ENCODE measurements at places on chromosomes 12 and 14.

GRCh38 chr12:116048879-116049278 is 228.6 kb downstream of the MED13L start:
- no peak for DNase-seq

DNA sequence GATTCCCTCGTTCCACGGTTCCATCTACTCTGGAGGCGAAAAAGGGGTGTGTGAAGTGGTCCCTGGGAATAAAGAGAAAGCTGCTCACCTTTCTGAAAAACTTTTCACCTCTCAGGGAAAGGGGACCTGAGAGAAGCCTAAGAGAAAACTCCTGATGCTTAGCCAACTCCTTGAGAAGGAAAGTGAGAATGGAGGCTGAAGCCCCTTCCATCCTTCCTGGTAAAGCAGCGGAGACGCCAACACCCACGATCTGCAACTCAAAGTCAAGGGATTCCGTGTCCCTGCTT is 110.0 kb downstream of the ARF6 start:
- no peak for DNase-seq

- DNase-seq = peak; percentile 23
Measured at GRCh38 chr12:46711756-46712155, 114.0 kb downstream of the SLC38A4 start.

DNA sequence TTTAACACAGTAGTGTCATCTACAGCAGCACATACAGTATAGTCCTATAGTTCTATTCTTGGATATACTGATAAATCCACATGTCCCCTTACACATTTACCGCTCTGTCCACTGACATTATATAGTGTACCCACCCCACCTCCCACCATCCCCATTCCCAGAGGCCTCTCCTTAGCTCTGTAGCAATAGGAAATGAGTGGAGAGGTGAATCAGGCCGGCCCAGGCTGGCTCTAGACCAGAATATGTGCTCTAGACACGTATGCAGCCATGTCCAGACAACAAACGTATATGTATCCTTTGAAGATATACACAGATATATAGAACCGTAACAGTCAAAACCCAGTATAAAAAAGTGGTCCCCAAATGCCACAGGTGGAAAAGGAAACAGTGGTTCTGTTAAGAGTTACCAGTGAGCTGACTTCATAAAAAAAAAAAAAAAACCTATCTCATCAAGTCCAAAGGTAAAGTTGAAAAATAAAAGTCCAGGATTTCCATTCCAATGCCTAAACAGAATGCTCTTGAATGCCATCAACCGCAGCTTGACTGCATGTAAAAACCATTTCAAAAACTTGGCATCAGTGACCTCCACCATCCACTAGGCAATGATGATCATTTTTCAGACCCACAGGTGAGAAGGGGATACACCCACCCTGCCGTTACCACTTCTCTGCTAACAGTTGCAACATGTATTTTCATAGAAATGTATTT is 16.7 kb downstream of the EGLN3 start:
- no peak for DNase-seq

DNA sequence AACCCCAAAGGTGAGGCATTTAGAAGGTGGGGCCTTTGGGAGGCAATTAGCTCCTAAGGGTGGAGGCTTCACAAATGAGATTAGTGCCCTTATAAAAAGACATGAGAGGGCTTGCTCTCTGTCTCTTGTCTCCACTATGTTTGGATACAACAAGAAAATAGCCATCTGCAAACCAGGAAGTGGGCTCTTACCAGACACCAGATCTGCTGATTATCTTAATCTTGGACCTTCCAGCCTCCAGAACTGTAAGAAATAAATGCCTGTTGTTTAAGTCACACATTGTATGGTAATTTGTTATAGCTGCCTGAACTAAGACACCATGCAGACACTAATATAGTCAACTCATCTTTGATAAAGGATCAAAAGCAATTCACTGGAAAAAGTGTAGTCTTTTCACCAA is 34.4 kb downstream of the TMEM116 start:
- no peak for DNase-seq

DNA sequence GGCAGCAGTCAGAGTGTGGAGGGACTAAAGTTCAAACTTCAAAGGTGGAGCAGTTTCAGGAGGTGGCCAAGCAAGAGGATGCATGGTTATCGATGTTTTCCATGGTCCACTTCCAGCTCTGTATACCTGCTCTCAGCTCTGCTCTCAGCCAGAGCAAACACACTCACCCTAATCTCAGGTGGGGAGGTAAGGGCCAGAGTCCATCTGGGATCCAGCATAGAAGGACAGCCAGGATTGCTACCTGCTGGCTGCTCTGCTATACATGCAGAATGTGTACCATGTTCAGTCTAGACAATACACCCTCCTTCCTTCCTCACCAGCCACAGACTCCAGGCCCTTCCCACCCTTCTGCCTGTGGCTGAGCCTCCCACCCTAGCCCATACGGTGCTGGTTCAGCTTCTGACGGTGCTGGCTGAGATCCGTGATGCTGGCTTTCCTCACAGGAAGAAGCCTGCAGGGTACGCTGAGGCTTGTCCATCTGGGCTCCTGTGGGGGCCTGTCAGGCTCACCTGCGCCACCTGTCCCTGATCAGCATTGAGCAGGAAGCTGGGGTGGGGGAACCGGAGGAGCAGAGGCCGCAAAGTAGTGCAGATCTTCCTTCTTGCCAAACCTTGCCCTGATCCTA is 2.4 kb downstream of the CBLN3 start:
- no peak for DNase-seq

GRCh38 chr12:9669534-9669933 is at the start of gene CLEC2D:
TSS of gene CLEC2D (plus strand) at chr12:9669713. CDS start at chr12:9669735, 22 bp downstream.
- DNase-seq = no peak

DNA sequence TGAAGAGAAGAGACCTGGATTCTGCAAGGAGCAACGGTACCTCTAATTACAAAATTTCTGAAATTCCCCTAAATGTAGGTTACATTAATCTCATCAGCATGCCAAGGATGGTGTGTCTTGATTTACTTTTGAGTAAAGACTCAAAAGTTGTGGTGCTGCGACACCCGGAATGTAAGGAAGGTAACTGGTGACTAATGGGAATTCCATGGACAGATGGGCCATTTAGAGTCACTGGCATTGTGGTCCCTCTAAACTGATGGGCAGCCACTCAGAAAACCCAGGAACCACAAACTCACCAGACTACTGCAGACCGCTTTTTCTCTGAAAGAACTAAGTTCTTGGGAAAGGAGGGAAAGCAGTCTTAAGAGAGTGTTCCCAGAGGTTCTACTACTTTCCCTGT is 32.8 kb downstream of the GRIN2B start:
- DNase-seq = no peak

GRCh38 chr12:48184549-48184922 is 1.1 kb downstream of the CCDC184 start:
- DNase-seq = no peak

DNA sequence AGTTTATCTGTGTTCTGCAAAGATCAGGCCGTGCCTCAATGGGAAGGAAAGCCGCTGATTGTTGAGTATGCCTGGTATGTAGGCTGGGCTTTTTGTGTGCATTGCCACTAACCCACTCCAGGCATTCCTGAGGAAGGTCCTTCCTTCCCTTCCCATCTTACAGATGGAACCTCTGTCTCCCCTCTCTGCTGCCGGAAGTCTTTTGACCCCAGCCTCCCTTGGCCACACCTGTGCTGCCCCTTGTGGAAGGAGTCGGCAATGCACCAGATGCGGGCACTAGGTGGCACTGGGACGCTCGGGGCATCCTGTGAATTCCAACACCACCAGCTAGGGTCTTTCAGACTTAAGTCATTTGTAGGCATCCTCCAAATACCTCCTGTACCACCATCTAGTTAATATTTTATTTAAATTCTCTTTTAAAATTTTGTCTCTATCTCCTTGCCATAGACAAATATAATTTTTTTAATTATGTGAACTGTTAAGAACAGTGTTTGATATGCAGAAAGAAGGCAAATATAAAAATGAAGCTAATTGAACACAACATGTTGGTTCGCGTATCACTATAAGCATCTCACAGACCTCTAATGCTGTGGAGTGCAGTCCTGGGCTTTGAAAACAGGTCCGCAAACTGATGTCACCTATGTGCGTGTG is 99.6 kb downstream of the RIN3 start:
- DNase-seq = no peak

DNA sequence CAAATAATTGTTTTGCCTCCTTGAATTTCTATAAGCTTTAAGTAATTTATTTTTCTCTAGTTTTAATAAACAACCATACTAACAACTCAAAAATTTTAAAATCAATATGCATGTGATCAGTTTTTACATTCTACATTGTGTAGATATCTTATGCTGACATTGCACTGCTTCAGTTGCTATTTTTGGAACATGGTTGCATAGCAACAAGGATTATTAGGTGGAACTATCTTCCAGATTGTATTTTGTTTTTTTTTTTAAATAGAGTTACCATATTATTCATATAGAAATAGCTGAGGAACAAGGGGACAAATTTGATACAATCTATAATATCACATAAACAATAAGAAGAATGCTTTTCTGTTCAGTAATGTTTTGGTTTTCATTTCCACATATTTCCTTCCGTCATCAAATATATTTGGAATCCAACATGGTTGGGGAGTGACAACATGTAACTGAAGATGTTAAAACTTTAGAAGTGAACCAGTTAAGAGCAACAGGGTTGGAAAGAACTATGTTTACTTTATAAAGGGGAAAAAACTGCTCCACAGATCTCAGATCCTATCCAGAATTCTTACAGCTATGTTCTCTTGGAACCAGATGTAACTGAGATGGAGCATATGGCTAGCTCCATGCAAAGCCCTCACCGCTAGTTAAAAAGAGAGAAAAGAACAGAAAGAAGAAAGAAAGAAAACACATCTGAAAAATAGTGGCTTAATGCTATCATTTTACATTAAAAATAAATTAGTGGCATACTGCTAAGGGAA is 235.5 kb downstream of the NELL2 start:
- DNase-seq = no peak

DNA sequence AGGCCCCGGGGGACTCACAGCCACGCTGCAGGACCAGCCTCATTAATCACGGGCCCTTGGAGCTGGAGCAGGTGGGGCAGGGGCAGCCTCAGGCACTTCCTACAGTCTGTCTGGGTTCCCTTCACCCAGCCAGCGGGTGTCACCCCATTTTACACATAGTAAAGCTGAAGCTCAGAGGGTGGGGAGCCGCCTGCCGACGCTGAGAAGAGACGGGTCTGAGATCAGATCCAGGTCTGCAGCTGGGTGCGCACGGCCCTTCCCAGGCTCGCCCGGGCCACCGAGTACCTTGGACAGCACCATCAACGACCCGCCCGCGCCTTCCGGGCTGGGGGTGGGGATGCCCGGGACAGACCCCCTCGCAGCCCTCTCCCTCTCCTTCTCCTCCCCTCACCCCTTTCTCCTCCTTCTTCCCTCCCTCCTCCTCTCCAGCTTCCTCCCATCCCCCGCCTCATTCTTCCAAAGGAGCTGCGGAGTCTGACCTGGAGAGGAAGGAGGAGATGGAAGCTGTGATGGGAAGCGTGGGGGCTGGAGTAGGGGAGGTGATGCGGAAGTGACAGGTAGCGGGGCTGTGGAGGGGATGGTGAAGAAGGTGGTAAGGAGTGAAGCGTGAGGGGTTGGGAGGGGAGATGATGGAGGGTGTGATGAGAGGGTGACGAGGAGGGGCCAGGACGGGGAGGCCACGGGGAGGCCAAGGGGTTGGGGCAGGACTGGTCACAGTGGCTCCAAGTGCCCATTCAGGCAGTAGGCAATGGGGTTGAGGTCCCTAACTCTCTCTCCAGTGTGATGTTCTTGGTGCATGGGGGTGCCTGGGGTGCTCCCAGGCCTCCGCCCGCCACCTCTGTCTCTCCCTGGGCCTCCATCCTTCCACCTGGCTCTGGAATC is 8.8 kb downstream of the DTX1 start:
- DNase-seq = no peak

- no peak for DNase-seq
Measured at GRCh38 chr14:73770977-73771847, 57.0 kb upstream of the PNMA1 start.

DNA sequence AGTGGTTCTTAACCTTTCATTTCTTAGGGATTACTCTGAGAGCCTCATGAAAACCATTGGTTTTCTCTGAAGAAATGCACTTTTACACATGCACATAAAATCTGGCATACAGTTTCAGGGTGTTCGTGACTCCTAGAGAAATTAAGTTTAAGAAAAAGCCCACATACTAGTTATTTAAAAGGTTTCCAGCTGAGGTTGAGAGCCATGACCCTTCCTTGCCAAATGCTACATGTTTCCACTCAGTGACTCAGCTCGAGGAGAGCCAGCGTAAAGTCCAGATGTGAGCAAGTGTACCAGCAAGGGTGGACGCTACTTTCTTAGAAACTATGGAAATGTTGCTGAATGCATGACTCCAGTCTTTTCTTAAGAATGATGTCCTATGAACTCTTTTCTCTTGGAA is 42.7 kb upstream of the FLRT2 start:
- DNase-seq = peak; percentile 43

DNA sequence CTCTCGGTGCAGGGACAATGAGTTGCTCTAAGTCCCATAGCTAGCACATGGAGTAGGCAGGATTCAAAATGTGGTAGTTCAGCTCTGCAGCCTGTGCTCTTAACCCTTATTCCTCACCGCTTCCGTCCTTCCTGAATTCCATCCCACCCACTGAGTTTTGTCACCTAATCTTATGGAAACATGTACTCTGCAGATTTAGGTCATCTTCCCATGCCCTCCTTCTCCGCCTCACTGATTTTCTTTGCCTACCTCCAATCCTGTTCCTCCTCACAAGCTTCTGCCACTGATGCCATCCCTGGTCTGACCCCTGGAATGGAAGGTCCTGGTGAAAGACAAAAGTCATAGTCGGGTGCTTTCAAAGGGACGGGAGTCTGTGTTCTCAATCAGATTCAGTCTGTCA is 46.5 kb upstream of the ABCC9 start:
- DNase-seq = no peak

DNA sequence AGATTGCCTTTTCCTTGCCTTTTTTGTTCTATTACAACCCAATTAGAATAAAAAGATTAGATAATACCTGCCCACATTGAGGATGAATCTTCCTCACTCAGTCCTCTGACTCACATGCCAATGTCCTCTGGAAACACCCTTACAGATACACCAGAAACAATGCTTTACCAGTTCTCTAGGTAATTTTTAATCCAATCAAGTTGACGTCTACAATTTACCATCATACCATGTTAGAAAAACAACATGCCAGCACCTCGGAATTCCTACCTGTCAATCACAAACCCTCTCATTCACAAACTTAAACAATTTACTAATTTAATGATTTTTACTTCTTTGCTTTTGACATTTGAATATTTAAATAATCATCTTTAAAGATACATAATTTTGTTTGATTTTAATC is 953.8 kb downstream of the TRHDE start:
- DNase-seq = no peak

DNA sequence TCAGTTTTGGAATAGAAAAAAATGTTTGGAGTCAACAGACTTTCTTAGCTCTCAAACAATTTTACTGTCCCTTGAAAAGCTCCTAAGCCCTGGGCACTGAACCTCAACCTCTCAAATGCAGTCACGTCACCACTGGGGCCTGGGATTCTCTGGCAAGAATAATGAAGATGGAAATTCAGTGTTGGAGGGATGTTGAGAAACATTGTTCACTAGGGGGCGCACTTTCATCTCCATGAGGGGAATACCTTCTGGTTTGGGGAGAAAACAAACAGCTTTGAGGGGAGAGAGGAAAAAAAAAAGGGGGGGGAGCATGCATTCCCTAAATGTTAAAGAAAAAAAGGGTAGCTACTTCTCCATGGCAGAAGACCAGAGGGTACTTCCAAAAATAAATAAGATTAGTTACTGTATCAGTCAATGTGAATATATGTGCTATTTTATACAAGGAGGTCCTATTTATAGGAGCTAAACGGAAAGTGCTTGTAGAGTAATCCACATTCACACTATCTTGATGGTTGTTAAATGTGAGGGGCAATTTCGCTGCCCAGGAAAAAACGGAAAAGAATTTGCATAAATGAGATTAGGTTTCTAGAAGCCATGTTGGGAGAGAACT is 5.8 kb upstream of the TBPL2 start:
- DNase-seq = peak; percentile 62

All from fibroblast of the conjunctiva (primary cell).